ENCODE measurements at places on chromosomes 7 and 10. TPM values are rescaled to one million over a fixed set of nuclear protein-coding genes. Genes with fewer than 3 reads are reported as not detected.

AP1S1 gene
- 66.7 TPM for polyA plus RNA-seq

DNA sequence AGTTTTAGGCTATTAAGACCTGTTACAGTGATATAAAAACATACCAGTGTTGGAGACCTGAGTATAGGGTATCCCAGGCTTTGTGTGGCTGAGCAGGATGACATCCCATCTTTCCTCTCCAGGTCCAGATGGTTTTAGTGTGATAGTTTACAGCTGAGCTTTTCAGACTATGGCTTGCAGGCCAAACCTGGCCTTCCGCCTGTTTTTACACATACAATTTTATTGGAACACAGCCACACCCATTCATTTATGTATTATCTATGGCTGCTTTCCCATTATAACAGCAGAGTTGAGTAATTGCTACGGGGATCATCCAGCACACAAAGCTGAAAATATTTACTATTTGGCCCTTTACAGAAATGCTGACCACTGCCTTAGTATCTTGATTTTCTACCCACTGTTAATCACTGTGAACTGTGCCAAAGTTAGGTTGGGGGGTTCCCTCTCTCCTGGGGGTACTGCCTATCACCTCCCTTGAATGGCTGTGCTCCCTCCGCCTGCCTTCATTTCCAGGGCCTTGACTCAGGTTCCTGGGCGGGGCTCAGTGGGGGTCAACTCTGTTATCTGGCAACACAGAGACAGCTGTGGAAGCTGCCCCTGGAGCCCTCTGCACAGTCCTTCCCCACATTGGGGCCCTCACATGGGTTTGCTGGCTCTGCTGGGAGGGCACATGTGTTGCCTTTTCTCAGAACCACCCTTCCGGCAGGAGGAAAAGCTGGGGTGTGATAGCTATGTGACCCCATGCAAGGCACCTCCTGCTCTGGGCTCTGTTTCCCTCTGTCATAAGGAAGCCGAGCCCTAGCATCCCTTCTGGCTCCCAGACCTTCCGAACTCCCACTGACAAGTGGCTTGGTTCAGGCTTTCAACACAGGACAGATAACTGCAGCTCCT is 40.3 kb upstream of the SH2D4B start:
- DNase-seq: no peak

FKBP6 gene
- 0.60 TPM for polyA plus RNA-seq

GRCh38 chr10:13054844-13055243 is 45.1 kb upstream of the OPTN start:
- DNase-seq: no peak

- DNase-seq: no peak
These were observed 29.5 kb upstream of the ARHGAP22 start for GRCh38 chr10:48634198-48634983.

DNA sequence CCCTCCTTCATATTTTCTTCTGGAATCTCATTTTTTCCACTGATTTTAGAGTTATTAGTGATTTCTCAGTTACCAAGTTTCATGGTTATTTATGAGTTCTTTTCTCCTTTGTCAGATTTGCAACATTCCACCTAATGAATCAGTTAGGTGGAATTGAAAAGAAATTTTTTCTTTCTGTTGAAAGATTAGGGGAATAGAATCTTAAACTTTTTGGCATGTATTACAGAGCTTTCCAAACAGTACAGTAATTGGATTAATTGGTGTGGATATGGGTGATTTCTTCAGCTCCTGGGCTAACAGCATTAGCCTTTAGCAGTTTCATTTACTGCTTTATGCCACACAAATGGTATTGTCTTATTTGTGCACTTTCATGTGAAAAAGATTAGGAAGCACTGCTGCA is 17.0 kb downstream of the STAM start:
- no peak for DNase-seq

DNA sequence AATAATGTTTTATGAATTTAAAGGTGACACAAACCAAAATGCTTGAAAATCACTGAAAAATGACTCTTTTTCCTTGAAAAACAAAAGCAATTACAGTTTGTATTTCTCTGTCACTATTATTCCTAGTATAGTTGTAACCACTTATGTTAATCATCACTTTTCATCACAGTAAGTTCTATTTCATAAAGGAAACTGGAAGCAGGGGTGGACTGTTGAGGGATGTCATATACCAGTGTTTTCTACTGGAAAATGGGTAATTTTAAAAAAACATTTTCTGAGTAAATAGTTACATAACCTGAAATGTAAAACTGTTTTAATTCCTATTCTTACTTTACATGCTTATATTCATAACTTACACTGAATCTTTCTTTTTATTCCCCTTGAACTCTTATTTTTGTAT is 32.2 kb upstream of the SFMBT2 start:
- no peak for DNase-seq

ARPC1B gene
- polyA plus RNA-seq: 26.9 TPM

GRCh38 chr7:29177963-29178600 is 16.5 kb upstream of the CHN2 start:
- no peak for DNase-seq

DNA sequence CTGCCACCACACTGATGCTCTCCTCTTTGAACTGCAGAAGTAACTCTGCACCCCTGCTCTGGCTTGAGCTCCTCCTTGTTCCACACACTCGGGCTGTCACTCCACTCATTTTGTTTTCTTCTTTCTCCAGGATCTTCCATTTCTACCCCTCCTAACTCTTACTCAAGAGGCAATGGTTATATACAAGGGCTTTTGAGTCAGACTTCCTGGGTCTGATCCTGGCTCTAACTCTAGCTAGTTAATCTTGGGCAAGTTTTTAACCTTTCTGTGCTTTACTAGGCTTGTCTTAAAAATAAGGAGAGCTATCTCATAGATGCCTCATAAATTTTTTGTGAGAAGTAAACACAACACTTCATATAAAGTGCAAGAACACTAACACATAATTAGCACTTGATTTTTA is 45.3 kb upstream of the GNAI1 start:
- no peak for DNase-seq

GRCh38 chr10:53601260-53601875 is 828.8 kb upstream of the MBL2 start:
- peak; percentile 49 for DNase-seq

- DNase-seq: no peak
These were observed 13.4 kb downstream of the BUD31 start for GRCh38 chr7:99422186-99422585.

SPDYE9 gene
- 1.5 TPM for polyA plus RNA-seq

DNA sequence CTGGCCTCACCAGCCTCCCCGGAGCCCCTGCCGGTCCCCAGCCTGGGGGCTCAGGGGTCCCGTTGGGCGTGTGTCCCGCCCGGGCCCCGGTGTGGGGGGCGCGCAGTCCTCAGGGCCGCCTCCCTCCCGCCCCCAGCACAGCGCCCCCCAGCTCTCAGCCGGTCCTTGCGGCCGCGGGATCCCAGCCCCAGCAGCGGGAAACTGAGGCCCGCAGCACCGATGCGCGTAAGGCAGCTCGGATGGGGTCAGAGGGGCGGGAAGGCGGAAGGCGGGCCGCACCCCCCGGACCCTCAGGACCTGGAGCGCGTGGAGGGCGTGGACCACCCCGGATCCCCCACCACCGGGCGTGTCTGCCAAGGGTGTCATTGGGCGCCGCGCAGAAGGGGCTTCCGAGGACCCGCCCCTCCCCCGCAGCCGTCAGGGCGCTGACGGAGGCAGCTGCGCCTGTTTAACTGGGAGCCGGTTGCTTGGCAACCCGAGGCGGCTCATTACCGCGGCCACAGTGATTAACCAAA is 14.9 kb downstream of the UNCX start:
- no peak for DNase-seq

SUFU gene
- 29.9 TPM for polyA plus RNA-seq

TSPAN15 gene
- 69.4 TPM for polyA plus RNA-seq

DNA sequence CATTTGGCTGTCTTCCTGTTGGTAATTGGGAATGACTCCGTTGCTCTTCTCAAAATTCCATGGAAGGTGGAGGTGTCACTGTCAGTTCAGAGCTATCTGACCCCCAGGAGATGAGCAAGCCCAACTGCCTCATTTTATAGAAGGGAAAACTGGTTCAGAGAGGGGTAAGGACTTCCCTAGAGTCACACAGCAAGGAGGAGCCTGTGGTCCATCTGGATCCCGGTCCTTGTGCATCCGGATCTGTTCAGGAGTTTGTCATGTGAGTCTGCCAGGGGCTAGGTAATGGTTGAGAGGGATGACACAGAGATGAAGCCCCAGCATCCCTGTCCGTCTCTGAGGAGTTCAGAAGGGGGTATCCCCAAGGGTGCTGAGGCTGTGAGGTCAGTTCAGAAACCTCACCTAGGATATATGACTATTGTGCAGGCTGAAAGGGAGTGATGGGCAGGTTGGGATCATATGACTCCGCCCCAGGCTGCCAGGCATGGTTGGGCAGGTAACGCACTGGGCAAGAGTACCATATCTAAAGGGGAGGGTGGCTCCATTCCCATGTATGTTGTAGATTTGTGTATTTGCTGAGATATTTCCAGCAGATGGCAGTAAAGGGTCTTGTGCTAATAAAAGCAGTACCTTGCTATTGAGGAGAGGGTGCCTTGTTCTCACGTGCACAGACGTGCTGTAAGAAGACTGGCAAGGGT is 16.0 kb upstream of the SLC29A3 start:
- no peak for DNase-seq

DNA sequence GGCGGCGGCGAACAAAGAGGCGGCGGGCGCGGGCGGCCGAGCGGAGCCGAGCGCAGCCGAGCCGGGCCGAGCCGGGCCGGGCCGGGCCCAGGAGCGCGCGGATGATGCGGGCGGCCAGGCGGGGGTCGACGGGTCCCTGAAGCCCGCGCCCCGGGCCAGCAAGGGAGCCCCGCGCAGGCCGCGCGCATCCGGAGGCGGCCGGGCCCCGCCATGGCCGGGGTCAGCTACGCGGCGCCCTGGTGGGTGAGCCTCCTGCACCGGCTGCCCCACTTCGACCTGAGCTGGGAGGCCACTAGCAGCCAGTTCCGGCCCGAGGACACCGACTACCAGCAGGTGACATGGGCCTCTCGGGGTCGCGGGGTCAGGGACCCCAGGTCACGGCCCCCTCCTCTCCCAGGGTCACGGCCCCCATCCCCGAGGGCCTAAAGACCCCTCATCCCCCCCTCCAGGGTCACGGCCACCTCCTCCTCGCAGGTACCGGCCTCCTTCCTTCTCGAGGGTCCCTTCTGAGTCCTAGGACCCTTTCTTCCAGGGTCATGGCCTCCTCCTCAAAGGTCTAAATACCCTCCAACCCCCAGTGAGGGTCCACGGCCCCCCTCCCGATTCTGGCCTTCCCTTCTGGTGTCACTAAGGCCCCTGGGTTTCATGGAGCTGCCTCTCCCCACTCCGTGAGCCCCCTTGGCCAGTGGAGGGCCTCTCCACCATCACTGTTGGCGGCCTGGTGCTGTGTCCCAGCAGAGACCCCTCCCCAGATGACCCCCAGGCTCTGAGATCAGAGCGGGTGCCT is at the start of gene TTYH3:
Gene TTYH3, plus strand, starts transcription at position 41 of the 787 bp plus-strand sequence. Its CDS starts 170 bp downstream, at position 211.
- no peak for DNase-seq

FXYD4 gene
- polyA plus RNA-seq: not detected

C10orf90 gene
- 0.45 TPM for polyA plus RNA-seq

DNA sequence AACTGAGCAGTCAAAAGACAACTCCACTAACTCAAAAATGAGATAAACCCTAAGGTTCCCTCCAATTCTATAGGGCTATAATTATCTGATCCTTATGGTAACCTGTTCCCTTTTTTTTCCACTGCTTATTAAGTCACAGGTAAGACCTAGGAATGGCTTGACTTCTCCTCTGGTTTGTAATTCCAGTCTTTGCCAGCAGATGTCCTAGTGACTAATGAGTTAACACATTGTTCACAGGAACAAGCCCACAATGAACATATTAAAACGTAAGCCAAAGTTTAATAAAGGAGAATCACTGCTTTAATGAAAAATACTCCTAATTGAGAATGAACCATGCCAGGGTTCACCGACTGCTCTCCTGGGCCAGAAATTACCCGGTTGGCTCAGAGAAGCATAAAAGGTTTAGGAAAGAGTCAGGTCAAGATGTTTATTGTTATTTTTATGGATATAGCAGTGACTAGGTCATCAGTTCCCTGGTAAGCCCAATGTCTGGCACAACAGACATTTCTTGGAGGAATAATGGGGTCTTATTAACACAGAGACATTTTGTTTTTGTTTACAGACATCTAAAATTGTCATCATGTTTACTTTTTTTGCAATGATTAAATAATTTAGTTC is 120.1 kb downstream of the ELAPOR2 start:
- peak; percentile 67 for DNase-seq

- no peak for DNase-seq
These were observed 84.3 kb upstream of the MTPN start for GRCh38 chr7:136061433-136061832.

All from left kidney (tissue), 8 donors.